Activated CD8-positive, alpha-beta memory T cell treated with anti-CD3 and anti-CD28 coated beads for 48 hours (primary cell): ENCODE measurements at places on chromosomes 2 and 18.

DNA sequence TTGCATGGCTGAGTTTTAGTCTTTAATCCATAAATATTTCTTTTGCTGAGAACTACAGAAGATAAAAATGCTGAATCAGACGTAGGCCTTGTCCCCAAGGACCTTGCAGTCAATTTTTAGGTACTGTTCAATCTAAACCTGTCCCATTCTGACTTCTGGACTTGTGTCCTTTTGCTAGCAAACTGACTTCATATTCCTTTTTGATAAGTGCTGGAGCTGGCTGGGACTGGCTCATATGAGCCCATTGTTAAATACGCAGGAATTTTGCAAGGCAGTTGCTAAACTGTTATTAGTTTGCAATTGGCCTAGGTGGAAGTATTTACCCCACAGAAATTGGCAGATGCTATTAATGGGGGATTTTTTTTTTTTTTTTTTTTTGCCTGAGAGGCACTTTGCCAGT is 941.4 kb downstream of the DCC start:
- DNase-seq, result no peak

GRCh38 chr2:119823734-119824334 is 64.1 kb downstream of the PTPN4 start:
- no peak for DNase-seq

DNA sequence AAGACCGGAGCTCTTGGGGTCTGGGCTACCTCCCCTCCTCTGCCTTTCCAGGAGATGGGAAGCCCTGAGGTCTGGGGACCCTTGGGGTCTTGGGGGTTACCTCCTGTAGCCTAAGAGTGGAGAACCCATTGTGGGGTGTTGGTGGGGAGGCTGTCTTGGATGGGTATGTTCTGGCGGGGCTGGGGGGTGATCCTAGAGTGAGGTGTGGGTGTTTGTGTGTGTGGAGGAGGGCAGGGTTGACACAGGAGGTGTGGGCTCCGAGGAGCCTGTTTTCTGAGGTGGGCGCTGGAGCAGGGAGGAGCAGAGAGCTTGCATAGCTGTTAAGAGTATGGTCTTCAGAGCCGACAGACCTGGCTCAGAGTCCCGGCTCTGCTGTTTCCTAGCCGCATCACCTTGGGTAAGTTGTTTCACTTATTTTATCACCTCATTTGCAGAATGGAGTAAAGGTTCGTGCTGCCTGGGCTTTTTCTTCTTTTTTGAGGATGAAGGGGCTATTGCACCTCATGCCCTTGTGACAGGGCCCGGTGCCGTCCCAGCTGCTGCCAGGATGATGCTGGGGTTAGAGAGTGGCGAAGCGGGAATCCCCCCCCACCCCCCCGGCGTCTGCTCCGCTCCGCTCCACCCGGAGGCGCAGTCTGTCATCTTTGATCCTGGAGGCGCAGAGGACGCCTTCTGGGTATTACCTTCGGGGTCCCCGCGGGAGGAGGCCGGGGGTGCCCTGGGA is 17.2 kb downstream of the TET3 start:
- no peak for DNase-seq

DNA sequence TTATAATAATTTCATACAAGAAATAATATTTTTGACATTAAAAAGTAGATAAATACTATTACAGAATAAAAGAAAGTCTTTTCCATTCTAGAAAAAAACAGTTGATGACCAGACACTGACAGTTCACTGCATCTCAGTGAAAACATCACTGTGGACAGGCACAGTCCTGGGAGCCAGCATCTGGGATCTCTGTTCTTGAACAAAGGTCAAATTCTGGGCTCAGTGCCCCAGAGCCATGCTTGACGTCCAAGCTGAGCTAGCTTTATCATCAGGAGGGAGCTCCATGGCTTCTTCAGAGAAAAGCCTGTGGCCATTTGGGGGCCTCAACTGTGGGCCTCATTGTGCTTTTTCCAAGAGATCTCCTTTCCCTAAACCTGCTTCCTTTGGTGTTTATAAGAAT is 86.1 kb upstream of the SRD5A2 start:
- DNase-seq, result no peak

DNA sequence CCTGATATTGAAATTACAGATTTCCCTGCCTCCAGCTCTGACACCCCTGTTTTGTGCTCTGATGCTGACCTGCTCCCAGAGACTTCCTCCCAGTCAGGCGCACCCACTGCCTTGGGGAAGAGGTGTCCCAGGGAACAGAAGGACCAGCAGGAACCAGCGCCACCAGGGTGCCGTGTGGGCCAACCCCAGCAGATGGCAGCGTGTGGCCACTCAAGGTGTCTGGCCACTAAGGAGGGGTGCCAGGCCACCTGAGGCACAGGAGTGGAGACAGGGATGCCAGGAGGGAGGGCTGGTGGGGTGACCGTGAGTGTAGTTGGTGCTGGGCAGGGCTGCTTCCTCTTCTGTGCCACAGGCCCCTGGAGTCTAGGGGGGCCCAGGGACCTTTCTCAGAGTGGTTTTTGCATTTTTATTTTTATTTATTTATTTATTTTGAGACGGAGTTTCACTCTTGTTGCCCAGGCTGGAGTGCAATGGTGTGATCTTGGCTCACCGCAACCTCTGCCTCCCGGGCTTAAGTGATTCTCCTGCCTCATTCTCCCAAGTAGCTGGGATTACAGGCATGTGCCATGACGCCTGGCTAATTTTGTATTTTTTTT is 56.0 kb downstream of the TEX44 start:
- peak; percentile 33 for DNase-seq

GRCh38 chr2:191149391-191149790 is 1.4 kb downstream of the STAT4 start:
- no peak for DNase-seq

DNA sequence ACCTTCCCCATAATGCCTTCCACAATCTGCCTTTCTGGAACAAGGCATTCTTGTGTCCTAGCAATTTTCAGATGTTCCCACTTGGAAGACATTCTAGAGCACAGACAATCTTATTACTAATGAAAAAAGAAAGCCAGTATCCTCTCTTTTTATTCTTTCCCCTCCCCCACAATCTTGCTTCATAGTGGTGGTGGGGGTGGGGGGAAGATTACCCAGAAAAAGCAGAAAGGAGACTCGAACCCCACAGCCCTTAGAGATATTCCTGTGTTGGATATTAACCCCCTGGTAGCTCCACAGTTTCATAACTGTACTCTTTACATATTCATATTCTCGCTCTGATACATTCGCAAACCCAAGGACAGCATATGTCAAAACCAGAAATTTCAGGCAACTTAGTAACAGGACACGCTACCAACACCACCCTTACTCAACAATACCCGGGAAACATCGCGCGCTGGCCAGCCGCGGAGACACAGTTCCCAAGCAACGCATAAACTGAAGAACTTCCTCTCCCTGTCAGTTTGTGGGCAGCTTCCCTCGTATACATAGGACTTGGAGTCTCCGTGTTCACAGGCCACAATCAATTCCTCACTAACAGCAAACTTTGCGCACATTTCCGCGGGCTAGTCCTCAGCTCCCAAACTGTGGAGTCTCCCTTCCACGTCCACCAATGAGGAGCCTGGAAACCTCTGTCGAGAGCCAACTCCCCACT is 793 bp downstream of the NR4A2 start:
- no peak for DNase-seq

DNA sequence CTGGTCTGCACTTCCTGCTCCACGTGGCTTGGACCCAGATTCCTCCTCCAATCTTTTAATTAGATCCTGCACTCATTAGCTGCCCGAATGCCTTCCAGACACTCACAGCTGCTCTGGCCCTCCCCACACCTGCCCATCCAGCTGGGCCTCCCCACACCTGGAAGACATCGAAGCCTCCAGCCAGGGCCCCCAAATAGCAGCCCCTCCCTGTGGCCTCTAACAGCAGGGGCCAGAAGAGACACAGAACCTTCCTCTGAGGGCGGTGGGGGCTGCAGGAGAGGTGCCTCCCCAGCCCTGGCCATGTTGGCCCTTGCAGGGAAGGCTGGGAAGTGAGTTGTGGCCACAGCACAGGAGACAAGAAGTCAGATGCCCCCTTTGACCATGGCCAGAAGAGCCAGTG is 252.8 kb downstream of the DYSF start:
- DNase-seq, result no peak

DNA sequence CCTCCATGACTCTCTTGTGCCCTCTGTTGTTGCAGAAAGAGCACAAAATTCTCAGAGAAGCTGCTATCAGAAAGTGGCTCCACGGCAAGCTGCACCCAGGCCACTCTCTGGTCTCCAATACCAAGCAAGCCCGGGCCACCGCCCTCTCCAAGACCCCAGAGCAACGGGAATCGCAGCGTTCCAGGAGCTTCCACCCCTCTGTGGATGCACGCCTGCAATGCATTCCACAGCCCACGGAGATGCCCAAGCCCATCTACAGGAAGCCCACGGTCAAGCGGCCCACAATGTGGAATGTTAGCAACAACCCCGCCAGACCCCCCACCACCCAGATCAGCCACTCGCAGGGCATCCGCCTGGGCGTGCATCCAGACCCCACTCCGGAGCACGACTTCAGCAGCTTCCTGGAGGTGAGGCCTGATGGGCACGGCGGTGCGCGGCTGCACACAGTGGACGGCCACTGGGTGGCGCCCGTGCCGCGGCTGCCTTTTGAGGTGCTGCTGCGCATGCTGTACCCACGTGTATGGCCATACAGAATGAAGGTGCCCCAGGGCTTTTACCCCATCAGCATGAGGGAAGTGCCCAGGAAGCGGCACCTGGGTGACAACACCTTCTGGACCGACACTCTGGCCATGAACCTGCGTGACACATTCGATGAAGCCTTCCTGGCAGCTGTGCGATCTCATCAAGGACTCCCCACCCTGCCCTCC is 6.3 kb downstream of the ANKRD53 start:
- DNase-seq, result peak; percentile 67

DNA sequence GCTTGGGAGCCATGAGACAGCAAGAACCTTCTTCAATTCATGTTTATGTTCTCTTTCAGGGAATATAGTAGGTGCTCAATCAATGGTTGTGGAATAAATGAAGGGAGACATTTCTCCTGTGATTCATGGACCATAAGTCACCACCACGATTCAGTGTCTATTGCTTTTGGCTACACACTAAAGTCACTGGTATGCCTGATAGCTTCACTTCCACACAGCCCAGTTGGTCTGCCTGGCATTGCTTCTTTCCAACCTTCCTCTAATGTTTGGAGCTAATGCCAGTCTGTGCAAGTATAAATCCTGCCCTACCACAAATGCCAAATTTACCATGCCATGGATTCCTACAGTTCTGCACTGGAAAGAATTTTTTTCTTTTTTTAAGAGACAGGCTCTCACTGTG is 1.3 kb upstream of the CXCR1 start:
- no peak for DNase-seq

GRCh38 chr2:16378031-16378430 is 287.6 kb downstream of the CYRIA start:
- DNase-seq, result no peak

- no peak for DNase-seq
Measured at GRCh38 chr2:230928701-230929380, 3.8 kb upstream of the GPR55 start.

GRCh38 chr2:102206666-102207341 is 20.0 kb downstream of the IL1RL2 start:
- no peak for DNase-seq

- no peak for DNase-seq
Measured at GRCh38 chr2:239441261-239442078, 40.6 kb upstream of the HDAC4 start.

- no peak for DNase-seq
Measured at GRCh38 chr2:72917138-72917876, at the start of gene EMX1. EMX1 (plus strand) TSS chr2:72917519; CDS start chr2:72917853, 334 bp downstream.

GRCh38 chr2:62478093-62478580 is 27.9 kb downstream of the TMEM17 start:
- DNase-seq, result no peak

DNA sequence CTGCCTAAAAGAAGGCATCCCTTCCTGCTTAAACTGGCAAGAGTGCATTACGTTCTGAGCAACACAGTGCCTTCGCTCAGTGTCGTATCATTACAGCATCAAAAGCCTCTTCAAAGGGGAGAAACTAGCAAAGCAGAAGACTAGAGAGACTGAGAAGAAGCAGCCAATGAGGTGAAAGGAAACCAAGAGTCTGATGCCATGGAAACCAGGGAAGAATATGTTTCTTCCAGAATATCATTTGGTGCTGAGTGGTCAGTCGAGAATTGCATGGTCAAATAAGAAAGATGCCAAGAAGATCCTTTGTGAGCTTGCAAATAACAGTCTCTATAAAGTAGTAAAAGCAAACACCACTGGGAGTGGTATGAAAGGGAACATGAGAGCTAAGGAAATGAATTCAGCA is 312.1 kb upstream of the CHST9 start:
- no peak for DNase-seq

DNA sequence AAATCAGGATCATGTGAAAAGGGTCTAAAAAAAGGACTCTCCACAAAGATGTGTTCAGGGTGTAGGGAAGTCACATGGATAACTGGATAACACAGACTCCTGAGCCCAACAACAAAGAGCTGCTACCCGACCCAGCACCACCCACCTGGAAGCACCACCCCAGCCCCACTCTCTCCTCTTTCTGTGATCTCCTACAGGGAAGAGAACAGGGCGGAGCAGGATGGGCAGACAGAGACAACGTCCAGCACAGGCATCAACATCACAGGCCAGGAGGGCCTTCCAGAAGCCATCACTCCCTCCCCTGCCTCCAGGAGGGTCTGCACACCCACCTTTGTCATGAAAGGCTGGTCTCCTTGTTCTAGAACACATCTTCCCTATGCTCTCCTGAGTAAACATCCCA is 1.3 kb upstream of the CIB4 start:
- no peak for DNase-seq

DNA sequence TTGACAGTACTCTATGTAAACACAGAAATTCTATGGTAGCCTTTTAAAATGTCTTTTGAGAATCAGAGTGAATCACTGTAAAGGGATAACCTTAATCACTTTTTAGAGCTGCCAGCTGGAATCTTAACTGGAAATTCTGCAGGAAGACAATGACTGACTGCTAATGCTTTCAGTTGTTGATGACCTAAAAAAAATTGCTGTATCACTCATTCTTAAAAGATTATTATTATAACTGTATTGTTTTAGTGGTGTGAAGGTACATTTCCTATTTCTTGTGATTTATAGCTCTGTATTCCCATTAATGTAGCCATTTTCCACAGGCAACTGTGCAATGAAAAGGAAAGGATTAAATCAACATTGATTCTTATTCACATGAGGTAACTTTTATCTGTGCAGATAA is 260.5 kb downstream of the CALCRL start:
- DNase-seq, result no peak

DNA sequence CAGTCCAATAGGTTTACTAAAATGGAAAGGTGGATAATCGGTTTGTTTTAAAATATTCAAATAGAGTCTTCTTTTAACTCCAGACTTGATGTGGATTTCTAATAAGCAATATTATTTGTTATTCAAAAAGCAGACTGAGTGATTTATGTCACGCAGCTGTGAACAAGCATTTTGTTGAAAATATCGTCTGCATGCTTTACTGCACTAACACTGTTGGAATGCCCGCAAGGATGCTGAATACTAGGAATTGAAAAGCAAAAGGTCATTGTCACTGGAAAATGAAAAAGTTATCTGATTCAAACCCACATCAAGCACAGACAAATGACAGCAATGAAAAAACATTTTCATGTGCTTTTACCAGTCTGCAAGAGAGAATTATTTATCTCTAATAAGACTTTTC is 31.1 kb downstream of the CHN1 start:
- DNase-seq, result no peak
